Colonic mucosa (tissue), 4 donors: ENCODE measurements at places on chromosomes 12 and 14. TPM values are rescaled to one million over a fixed set of nuclear protein-coding genes. Genes with fewer than 3 reads are reported as not detected.

- no peaks in the 10 kb centered on the region for H3K27me3 ChIP-seq
- H3K36me3 ChIP-seq, result no peaks in the 10 kb centered on the region
- H3K4me1 ChIP-seq, result peaks cover 8% of the 10 kb centered on the region
Measured at GRCh38 chr14:31965071-31965734, 111.9 kb upstream of the ARHGAP5 start.

- no peaks in the 10 kb centered on the region for H3K4me1 ChIP-seq
- H3K4me3 ChIP-seq, result no peak overlapping the region
- DNase-seq, result no peak
- H3K27ac ChIP-seq, result no peak overlapping the region
Measured at GRCh38 chr12:80745851-80746505, 29.3 kb downstream of the MYF5 start.

GRCh38 chr14:59360923-59361794 lies 104.0 kb downstream of the GPR135 start:
- peak overlapping the region; percentile 49 for H3K27ac ChIP-seq
- peak; percentile 78 for DNase-seq
- peaks cover 3% of the 10 kb centered on the region for H3K36me3 ChIP-seq
- H3K4me1 ChIP-seq, result peaks cover 13% of the 10 kb centered on the region
- no peaks in the 10 kb centered on the region for H3K27me3 ChIP-seq

GRCh38 chr14:51314321-51315015 lies 74.4 kb downstream of the TMX1 start:
- H3K4me3 ChIP-seq, result no peak overlapping the region
- H3K27ac ChIP-seq, result no peak overlapping the region
- H3K4me1 ChIP-seq, result no peaks in the 10 kb centered on the region
- DNase-seq, result no peak

- no peak overlapping the region for H3K4me3 ChIP-seq
- no peak for DNase-seq
- H3K36me3 ChIP-seq, result no peaks in the 10 kb centered on the region
- H3K27ac ChIP-seq, result no peak overlapping the region
Measured at GRCh38 chr14:74979442-74980397, 23.0 kb upstream of the EIF2B2 start.

DNA sequence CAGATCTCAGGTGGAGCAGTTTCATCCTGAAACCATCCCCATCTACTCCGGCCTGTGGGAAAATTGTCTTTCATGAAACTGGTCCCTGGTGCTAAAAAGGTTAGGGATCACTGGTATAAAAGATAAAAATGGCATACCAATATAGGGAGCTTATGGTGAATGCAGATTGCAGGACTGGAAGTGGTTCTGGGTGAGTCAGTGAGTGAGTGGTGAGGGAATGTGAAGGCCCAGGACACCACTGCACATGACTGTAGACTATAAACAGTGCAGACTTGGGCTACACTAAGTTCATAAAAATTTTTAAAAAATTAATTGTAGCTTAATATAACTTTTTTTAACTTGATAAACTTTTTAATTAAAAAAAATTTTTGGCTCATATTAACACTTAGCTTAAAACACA lies 67.0 kb upstream of the RD3L start:
- H3K27ac ChIP-seq, result no peak overlapping the region
- no peaks in the 10 kb centered on the region for H3K27me3 ChIP-seq
- no peaks in the 10 kb centered on the region for H3K36me3 ChIP-seq
- no peaks in the 10 kb centered on the region for H3K4me1 ChIP-seq
- H3K4me3 ChIP-seq, result no peak overlapping the region
- no peak for DNase-seq

DNA sequence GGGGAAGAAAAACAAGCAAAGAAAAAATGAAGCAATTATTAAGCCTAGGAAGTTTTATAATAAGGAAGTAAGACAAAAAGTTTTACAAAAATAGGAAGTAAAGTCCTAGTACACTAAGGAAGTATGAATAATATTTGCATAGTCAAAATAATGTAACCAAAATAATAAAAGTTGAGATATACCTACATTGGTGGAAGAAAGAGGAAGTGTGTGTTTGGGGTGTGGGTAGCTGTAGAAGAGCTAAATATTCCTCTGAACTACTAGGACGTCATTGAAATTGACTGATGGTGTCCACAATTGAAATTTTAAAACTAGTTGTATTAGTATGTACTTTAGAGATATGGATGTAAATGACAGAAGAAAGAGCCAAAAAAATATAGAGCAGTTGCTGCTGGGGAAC lies 228.4 kb upstream of the OTX2 start:
- H3K27ac ChIP-seq, result no peak overlapping the region
- H3K36me3 ChIP-seq, result no peaks in the 10 kb centered on the region
- H3K4me1 ChIP-seq, result no peaks in the 10 kb centered on the region
- no peak for DNase-seq

DNA sequence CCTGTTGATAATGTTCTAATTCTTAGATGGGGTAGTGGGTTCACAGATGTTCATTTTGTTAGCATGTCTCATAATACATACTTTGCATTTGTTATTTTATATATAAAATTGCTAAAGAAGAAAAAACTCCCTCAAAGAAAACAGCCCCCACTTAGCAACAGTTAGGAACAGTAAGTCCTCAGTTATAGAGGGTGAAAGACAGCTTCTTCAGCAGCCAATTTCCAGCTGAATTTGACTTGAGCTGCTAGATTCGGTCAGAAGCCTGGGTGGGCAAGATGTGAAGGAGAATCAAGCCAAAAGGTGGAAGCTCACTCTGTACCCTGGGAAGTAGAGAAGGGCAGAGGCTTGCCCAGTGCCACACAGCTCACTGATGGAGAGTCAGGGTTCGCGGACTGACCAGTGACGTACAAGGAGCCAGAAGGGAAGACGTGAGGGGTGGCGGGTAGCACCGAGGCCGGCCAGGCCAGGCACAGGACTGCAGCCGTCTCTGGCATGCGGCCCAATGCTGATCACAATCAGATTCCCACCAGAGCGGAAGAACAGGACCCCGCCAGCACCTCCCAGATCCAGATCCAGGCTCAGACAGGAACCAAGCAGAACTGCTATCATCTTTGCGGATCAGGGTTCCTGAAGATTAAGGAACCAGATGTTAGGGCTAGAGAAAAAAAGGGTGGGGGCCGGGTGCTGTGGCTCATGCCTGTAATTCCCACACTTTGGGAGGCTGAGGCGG lies 30.4 kb upstream of the VWF start:
- no peaks in the 10 kb centered on the region for H3K4me1 ChIP-seq
- H3K27me3 ChIP-seq, result no peaks in the 10 kb centered on the region
- peak; percentile 43 for DNase-seq
- H3K27ac ChIP-seq, result no peak overlapping the region

- no peaks in the 10 kb centered on the region for H3K27me3 ChIP-seq
- H3K27ac ChIP-seq, result no peak overlapping the region
- H3K4me3 ChIP-seq, result no peak overlapping the region
- H3K36me3 ChIP-seq, result no peaks in the 10 kb centered on the region
- no peak for DNase-seq
- peaks cover 8% of the 10 kb centered on the region for H3K4me1 ChIP-seq
Measured at GRCh38 chr14:75434138-75434889, 6.5 kb downstream of the JDP2 start.

DNA sequence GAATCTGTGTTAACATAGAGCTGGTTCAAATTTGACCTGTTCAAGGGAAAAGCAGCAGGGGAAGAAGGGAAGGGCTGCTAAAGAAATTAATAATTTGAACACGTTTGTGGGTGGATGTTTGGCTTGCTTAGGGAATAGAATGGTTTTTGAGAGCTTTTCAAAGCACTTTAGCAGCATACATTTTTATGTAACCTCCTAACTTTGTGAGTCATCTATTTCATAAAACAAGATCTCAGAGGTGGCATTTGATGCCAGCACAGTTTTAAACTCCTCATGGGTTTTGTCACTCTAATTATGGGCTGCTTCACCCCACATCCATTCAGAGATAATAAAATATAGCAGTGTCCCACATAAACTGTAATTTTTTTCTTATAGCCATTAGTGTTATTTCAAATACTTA lies 143.8 kb downstream of the ACSS3 start:
- H3K4me1 ChIP-seq, result no peaks in the 10 kb centered on the region
- no peak overlapping the region for H3K27ac ChIP-seq
- no peaks in the 10 kb centered on the region for H3K36me3 ChIP-seq

GRCh38 chr14:87805315-87805723 lies 187.7 kb downstream of the GALC start:
- no peaks in the 10 kb centered on the region for H3K36me3 ChIP-seq
- no peaks in the 10 kb centered on the region for H3K27me3 ChIP-seq
- no peaks in the 10 kb centered on the region for H3K4me1 ChIP-seq
- no peak overlapping the region for H3K27ac ChIP-seq
- peak; percentile 49 for DNase-seq
- no peak overlapping the region for H3K4me3 ChIP-seq

- H3K27ac ChIP-seq, result peak within 1 kb of the TSS; percentile 42
- DNase-seq, result peak; percentile 48
- H3K4me1 ChIP-seq, result no peaks in the 10 kb centered on the region
- H3K36me3 ChIP-seq, result no peaks in the 10 kb centered on the region
- peak within 1 kb of the TSS; percentile 43 for H3K4me3 ChIP-seq
- peaks cover 19% of the 10 kb centered on the region for H3K27me3 ChIP-seq
Measured at GRCh38 chr12:29783773-29784666, at the start of gene TMTC1. Gene TMTC1, minus strand, starts transcription at chr12:29783942. Its CDS starts 191 bp downstream, at chr12:29783751.

- H3K27me3 ChIP-seq, result no peaks in the 10 kb centered on the region
- no peak overlapping the region for H3K4me3 ChIP-seq
- no peaks in the 10 kb centered on the region for H3K36me3 ChIP-seq
- no peaks in the 10 kb centered on the region for H3K4me1 ChIP-seq
Measured at GRCh38 chr14:95697764-95698163, 11.5 kb downstream of the TCL1B start.

DNA sequence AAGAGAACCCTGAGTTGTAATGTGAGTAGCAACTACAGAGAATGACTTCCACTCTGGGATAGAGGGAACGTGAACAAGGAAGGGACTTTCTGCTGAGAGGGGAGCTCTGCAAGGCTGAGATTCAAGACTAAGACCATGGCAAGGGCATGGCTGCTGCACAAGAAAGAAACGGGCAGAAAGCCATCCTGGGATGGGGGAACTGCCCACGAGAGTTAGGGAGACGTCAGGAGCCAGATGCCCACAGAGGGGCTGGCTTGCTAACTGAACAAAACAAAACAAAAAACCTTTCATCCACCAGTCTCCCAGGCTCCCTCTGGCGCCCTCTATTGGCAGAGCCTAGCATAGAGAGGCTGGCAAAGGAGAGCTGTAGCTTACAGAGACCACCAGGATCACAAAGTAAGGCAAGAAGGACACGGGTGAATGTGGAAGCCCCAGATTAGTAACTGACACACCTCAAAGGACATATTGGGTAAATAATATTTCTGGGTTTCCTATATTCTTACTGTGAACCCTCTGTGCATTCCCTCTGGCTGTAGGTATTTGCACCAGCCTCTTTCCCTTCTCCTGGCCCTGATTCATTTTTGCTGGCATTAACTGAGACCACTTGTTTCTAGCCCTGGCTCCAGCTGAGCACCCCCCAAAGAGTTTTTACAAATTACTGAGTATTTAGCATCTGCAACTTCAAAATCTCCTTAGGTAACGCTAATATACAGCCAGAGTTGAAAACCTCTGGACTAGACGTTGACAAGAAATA lies 338.3 kb downstream of the EMP1 start:
- H3K36me3 ChIP-seq, result no peaks in the 10 kb centered on the region
- DNase-seq, result peak; percentile 77
- H3K4me3 ChIP-seq, result no peak overlapping the region
- no peaks in the 10 kb centered on the region for H3K4me1 ChIP-seq

- H3K4me1 ChIP-seq, result no peaks in the 10 kb centered on the region
- H3K4me3 ChIP-seq, result no peak overlapping the region
- no peaks in the 10 kb centered on the region for H3K27me3 ChIP-seq
- no peaks in the 10 kb centered on the region for H3K36me3 ChIP-seq
- peak overlapping the region; percentile 31 for H3K27ac ChIP-seq
- no peak for DNase-seq
Measured at GRCh38 chr14:38762426-38762825, 340.6 kb downstream of the SEC23A start.

DNA sequence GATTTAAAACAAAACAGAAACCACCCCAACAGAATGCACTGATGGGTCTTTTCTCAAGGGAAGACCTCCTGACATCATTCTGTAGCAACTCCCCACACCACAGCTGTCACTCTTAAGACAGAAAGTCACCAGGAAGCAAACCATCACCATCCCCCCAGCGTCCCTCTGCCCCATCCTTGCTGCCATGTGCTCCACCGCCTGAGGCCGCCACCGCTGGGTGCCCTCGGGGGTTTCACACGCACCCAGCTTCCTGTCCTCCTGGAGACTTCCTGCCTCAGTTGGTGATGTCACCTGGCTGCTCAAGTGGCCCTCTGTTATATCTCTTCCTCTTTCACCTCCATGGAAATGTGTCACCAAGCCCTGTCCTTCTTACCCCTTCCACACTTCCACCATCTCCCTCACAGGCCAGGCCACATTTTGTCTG lies 71.4 kb upstream of the GPR68 start:
- H3K27ac ChIP-seq, result no peak overlapping the region
- no peak for DNase-seq
- no peaks in the 10 kb centered on the region for H3K27me3 ChIP-seq
- H3K36me3 ChIP-seq, result no peaks in the 10 kb centered on the region
- H3K4me1 ChIP-seq, result peaks cover 14% of the 10 kb centered on the region

Gene NAA30
- 21.4 TPM for total RNA-seq

Gene IL22
- total RNA-seq, result not detected

Gene TRIP11
- total RNA-seq, result 53.8 TPM

Gene ANKS1B
- total RNA-seq, result 1.7 TPM
